Stimulated activated CD4-positive, alpha-beta T cell treated with anti-CD3 and anti-CD28 coated beads, Interleukin-1b, Interleukin-23, amount 100 ng/mL, for 1 hour (primary cell): ENCODE measurements at places on chromosomes 7 and 10.

GRCh38 chr7:74051193-74051592, 23.2 kb downstream of the ELN start:
- no peak for DNase-seq

DNA sequence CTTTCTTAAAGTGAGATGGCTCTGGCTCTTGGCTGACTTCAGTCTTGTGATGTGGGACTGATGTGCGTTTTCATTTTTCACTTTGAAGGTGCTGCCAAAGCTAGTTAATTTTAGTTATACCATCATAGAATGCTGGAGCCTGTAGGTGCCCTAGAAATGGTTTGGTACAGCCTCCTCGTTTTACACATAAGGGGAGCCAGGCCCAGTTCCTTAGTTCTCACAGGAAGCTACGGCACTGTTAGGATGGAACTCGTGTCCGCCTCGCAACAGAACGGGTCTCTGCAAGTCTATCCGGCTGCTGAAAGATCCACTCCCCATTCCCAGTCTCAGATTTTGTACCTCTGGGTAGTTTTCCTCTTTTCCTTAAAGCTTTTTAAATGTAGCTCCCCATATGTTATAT, 173.2 kb upstream of the PRPS1L1 start:
- DNase-seq = no peak

DNA sequence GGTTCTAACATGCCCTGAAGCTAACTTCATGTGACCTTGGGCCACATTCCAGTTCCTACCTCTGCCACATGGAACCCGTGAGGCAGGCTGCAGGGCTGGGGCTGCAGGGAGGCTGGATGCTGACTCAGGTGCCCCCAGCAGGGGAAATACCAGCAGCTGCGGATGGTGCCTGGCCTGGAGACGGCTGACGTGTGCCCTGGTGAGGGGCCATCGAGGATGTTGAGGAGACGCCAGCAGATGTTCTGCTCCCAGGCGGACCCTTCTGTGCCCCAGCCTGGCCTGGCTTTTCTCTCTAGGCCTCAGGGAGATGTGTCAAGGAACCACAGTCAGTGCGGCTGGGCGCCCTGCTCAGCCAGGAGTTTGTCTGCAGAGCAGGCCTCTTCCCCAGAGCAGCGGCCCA, 8.8 kb downstream of the BAG3 start:
- DNase-seq = no peak

- no peak for DNase-seq
These were observed 245.9 kb upstream of the PHYHIPL start for GRCh38 chr10:58930500-58930899.

DNA sequence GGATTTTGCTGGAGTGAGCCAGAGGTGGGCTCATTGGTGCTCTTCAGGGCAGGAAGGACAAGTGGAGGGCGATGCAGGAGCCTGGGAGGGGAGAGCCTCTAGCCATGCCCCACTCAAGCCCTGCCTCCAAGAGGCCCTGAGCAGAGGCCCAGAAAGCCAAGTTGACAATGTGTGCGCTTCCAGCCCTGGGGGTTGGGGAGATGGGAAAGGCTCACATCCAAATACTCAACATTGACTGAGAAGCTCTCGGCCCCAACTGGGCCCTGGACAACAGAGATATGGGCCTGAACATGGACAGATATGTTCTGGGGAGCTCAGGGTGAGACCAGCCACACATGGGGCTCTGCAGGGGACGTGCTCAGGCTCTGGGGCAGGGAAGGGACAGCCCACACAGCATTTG, 39.0 kb downstream of the FRMPD2 start:
- no peak for DNase-seq

- DNase-seq = no peak
These were observed 325.9 kb upstream of the SMIM30 start for GRCh38 chr7:113444261-113444660.

GRCh38 chr7:103664577-103664976, 218.6 kb upstream of the SLC26A5 start:
- no peak for DNase-seq

GRCh38 chr10:63707254-63707910, 186.2 kb downstream of the REEP3 start:
- DNase-seq = no peak

GRCh38 chr10:11112718-11113117, 95.0 kb downstream of the CELF2 start:
- DNase-seq = no peak

DNA sequence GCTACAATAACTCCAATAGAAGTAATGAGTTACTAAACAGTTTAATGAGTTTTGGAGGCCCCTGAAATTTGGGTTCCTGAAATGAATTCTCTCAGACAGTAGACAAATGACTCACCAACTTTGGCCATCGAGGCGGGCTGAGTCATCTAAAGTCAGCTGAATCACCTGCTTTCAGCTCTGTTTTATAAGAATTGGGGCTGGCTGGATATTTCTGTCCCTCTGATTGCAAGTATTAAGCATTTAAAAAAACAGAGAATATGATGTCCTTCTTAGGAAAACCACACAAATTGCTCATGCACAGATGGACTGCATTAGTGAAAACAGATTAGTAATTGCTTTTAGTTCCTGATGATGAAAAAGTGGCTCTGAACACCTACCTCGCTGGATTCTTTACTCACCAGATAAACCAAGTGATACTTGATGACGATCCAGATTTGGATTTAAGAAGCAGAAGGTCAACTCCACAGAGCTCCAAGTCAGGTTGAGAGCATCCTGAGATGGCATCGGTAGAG, 59.1 kb downstream of the ZNF365 start:
- DNase-seq = peak; percentile 19

DNA sequence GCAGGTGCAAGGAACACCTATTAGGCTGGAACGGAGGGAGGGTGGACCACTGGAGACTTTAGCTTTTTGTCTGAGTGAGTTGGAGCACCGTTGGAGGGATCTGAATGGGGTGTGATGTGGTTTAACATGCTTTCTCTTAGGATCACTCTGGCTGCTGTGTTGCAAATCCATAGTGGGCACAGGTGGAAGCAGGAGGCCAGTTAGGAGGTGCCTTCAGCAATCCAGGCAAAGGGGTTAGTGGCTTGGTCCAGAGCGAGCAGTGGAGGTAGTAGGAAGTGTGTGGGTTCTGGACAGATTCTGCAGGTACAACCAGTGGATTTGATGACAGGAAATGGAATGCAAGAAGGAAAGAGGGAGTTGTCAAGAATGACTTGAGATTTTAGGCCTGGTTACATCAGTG, 95.0 kb downstream of the MMRN2 start:
- DNase-seq = no peak

- no peak for DNase-seq
These were observed 358.1 kb downstream of the PRPF18 start for GRCh38 chr10:13944823-13945222.

DNA sequence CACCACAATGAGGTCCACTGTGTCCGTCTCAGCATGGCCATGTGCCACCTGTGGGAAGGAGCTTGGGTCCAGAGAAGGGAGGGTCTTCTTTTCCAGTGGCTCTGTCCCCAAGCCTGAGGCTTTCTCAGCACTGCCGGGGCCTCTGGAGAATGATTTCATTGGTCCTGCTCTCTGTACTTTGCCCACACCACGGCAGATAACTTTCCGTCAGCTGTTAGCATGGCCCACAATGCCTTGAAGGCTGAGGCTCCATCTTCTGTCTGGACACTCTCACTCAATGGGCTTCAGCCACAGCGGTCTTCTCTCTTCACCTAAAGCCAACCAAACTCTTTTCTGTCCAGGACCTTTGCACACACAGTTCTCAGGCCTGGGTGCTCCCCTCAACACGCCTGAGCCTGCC, 192.5 kb downstream of the CXCL12 start:
- DNase-seq = no peak

- no peak for DNase-seq
These were observed 104.4 kb upstream of the FGFR2 start for GRCh38 chr10:121702351-121703320.

DNA sequence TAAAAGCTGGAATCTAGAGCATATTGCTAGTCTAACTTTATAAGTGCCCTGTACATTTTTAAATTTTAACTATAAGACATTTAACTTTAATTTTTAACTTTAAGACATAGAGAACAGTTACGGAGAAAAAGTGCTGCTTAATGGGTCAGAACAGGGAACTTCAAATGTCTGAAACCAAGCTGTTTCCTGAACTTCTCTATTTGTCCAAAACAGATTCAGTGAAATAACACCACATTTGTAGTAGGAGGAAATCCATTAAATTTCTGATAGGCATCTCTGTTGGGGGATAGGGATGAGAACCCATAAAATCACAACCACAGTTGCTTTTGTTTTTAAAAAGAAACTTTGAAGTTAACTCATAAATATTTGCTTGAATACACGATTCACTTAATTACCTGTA, 170.8 kb upstream of the ANK3 start:
- no peak for DNase-seq

DNA sequence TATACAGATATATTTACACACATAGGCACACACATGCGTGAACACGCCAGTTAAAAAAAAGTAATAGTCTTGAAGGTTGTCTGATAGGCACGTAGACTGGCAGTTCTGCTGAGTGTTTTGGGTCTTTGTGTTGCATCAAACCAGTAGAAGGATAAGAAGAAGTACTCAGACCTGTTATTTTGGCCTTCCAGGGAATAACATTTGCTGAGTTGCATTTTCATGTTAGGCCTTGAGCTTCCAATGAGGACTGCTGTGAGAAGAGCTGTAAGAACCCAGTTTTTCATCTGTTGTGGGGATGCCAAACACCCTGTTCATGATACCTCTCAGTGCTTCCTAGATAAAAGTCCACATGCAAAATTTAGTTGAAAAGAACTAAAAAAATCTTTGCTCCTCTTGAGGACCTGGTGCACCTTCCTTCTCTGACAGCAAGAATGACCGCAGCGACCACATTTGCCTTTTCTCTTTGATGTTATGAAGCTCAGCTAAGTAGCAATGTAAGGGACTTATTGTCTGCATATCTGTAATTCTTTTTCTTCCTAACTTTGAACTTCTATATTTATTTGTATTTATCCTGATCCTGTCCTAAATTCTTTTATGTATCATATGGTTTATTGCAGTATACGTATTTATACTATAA, 27.2 kb downstream of the HIPK2 start:
- no peak for DNase-seq

- DNase-seq = no peak
These were observed 2.7 kb upstream of the HTRA1 start for GRCh38 chr10:122458693-122459092.

DNA sequence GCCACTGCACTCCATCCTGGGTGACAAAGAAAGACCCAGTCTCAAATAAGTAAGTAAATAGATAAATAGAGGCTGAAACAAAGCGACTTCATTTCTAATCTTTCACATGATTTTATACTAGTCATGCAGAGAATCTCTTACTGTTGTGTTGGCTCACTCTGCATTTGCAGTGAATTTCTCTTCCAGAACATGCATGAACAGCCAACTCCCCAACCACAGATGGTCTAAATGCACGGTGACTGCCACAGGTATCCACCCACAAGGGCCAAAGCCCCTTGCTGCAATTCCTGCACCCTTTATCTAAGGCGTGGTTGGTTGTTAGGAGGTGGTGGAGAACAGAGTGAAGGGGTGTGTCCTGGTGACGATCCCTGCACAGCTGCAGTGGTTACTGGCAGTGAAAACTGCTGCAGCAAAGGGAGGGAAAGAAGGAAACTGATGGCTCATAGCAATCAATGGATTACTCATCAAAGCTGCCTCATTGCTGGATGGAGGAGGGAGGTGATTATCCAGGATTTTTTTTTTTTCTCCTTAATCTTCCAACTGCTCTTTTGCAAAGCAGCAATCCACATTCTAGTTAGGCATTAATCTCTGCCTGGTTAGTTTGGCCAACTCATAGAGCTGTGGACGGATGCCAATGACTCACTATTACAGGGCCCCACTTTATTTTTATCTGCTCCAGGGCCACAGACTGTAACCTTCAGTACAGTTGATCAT, 50.6 kb downstream of the PRTFDC1 start:
- no peak for DNase-seq

DNA sequence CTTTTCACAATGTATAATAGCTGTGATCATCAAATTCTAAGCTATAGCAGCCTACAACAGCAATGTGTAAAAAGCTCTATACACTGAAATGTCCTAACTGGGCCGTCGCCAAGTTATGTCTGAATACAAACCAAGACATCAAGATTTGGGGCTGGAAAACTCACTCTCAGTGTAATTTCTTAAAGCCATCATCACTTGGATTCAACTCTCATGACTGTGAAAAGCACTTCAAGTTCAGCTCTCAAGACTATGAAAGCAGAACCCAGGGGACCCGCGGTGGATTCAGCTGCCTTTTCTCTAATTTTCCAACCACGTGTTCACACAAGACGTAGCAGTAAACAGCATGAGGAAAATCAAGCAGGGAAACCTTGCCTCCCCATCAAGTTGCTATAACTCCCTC, 15.8 kb upstream of the ZNRF2 start:
- no peak for DNase-seq

- DNase-seq = no peak
These were observed 33.4 kb downstream of the PTPN12 start for GRCh38 chr7:77570330-77571011.

GRCh38 chr10:31759124-31759798, 169.4 kb downstream of the ARHGAP12 start:
- peak; percentile 35 for DNase-seq

- DNase-seq = no peak
These were observed 32.0 kb upstream of the CFAP46 start for GRCh38 chr10:132974249-132974796.

GRCh38 chr7:114793155-114793845, 128.6 kb upstream of the MDFIC start:
- no peak for DNase-seq

- DNase-seq = no peak
These were observed 316.8 kb upstream of the NFE2L3 start for GRCh38 chr7:25835197-25835596.

DNA sequence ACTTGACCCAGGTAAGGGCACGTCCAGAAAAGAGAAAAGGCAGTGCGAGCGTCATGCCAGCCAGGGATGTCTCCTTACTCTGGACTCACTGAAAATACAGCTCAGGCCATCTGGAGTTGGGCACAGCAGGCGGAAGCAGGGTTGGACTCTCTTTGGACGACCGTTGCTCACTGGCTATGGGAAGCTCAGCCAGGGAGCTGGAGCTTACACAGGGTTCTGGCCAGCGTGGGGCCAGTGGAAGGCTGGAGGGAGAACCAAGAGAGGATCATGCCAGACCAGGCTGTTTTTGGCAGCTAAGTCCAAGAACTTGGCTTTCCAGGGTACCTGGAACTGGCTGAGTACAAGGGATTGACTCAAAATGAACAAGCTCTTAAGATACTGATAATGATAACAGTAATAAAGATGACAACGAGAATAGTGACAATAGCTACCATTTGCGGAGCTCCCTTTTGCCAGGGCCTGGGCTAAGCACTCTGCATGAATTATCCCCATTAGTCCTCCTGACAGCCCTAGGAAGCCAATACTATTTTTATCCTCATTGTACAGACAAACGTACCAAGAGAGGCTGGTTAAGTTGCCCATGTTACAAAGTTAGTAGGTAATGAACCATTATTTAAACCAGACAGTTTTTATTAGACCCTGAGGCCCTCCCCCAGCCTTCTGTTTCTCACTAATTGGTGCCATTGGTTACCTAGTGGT, 177.6 kb downstream of the PTPN20 start:
- DNase-seq = no peak

- DNase-seq = no peak
These were observed 528.2 kb upstream of the NRP1 start for GRCh38 chr10:33862536-33863105.

- DNase-seq = no peak
These were observed 142.8 kb upstream of the MBL2 start for GRCh38 chr10:52915391-52915790.

GRCh38 chr10:10958041-10958440, 59.6 kb upstream of the CELF2 start:
- no peak for DNase-seq
